ENCODE measurements at places on chromosomes 12 and 14. TPM values are rescaled to one million over a fixed set of nuclear protein-coding genes. Genes with fewer than 3 reads are reported as not detected.

- no peak for DNase-seq
- H3K27me3 ChIP-seq = no peaks in the 10 kb centered on the region
- H3K27ac ChIP-seq = peak overlapping the region; percentile 85
- peak overlapping the region; percentile 49 for H3K4me3 ChIP-seq
- no peaks in the 10 kb centered on the region for H3K36me3 ChIP-seq
- H3K4me1 ChIP-seq = peaks cover 30% of the 10 kb centered on the region
These were observed 695 bp upstream of the TNFAIP2 start for GRCh38 chr14:103122585-103122946.

DNA sequence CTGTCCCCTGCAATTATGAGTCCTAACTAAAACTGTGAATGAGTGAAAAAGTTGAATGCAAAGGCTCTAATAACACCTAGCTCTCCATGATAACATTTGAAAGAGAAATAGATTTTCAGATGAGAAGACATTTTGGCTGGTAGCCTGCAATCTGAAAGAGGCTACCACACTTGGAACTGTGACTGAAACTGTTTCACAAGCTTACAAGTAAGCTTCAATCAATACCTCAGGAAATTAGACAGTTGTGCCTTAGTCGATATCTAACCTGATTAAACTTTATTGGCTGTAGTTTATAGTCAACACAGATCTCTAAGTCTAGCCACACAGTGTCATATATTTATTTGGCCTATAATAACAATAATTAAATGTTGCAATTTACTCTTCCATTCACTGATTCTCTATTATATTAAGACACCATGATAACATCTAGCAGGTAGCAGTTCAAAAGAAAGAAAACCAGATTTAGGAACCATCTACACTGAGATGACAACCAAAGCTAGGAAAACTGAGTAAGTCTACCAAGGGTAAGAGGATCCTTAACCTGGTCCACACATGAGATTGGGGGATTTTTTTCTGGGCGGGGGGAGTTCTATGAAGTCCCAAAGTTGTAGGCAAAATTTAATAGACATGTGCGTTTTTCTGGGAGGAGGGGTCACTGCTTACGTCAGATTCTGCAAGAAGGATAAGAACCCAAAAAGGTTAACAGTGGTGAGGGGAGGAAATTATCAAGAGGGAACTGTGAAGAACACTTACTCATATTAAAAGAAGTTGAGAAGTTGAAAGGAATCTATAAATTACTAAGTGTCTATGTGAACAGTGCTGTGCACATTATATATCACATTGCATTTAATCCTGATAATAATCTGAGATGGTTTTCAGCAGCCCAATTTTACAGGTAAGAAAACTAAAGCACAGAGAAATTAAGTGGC is 65.8 kb downstream of the NUMB start:
- H3K27me3 ChIP-seq = no peaks in the 10 kb centered on the region
- DNase-seq = no peak
- H3K4me1 ChIP-seq = peaks cover 6% of the 10 kb centered on the region
- no peak overlapping the region for H3K4me3 ChIP-seq
- H3K36me3 ChIP-seq = no peaks in the 10 kb centered on the region

DNA sequence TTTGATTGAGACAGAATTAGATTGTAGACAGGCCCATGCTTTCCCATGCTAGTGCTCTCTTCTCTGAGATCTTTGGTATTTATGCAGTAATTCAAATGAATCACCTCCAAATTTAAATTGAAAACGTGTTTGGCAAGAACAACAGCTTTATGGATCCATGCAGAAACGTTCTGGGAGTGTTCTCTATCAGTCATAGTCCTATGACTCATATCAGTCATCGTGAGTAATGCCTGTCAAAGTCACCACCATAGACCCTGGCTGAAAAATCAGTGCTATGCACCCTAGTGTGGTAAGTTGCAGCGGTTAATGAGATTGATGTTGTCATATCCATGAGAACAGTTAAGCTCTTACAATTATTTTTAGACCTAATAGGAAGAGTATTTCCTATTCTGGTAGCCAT is 90.1 kb upstream of the FOXG1 start:
- no peaks in the 10 kb centered on the region for H3K4me1 ChIP-seq
- DNase-seq = no peak
- H3K27ac ChIP-seq = no peak overlapping the region

DNA sequence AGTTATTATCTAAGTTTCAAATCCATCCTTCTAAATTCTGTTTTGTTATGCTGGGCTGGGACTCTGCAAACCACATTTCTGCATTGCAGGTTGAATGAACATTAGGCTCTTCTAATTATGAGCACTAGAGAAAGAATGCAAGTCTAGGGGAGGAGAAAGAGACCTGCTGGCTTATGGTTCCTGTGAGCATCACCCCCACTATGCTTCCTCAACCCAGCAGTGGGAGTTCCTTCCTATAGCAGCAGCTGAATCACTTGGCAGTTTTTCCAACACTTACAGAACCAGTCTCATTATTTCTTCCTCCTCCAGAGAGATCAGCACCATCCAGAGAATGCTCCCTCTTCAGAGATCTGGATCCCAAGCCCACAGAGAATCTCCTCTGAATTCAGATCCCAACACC is 297.7 kb upstream of the CLEC14A start:
- H3K4me3 ChIP-seq = no peak overlapping the region
- no peak for DNase-seq
- H3K27me3 ChIP-seq = no peaks in the 10 kb centered on the region
- H3K36me3 ChIP-seq = no peaks in the 10 kb centered on the region
- H3K27ac ChIP-seq = no peak overlapping the region

GRCh38 chr14:104283197-104284106 is 145.1 kb downstream of the KIF26A start:
- no peak overlapping the region for H3K27ac ChIP-seq
- no peaks in the 10 kb centered on the region for H3K27me3 ChIP-seq
- H3K4me1 ChIP-seq = no peaks in the 10 kb centered on the region

DNA sequence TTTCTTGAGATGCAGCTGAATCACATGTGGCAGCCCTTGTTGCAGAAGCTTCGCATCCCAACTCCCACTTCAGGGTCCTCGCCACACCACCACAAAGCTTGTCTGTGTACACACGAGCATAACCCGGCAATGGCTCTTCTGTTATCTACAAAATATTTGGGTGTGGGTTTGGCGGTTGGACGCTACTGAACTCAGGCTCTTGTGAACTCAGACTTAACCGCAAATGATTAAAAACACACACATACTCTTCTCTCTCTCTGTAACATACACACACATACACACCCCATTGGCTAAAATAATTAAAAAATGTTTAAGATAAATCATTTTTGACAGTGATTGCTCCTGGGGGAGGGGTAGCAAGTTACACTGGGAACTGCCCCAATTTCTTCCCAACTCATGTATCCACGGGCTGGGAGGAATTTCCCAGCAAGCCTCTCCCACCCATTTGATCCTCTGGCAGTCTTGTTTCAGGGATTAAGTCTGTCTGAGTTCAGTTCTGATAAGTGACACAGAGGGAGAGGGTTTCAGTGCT is 63.7 kb upstream of the MANSC4 start:
- H3K27me3 ChIP-seq = no peaks in the 10 kb centered on the region
- no peak overlapping the region for H3K27ac ChIP-seq
- no peaks in the 10 kb centered on the region for H3K36me3 ChIP-seq
- H3K4me1 ChIP-seq = no peaks in the 10 kb centered on the region

- no peaks in the 10 kb centered on the region for H3K36me3 ChIP-seq
- H3K4me1 ChIP-seq = peaks cover 46% of the 10 kb centered on the region
- H3K27ac ChIP-seq = no peak overlapping the region
- no peak overlapping the region for H3K4me3 ChIP-seq
These were observed 151.1 kb downstream of the PPM1H start for GRCh38 chr12:62783881-62784280.

DNA sequence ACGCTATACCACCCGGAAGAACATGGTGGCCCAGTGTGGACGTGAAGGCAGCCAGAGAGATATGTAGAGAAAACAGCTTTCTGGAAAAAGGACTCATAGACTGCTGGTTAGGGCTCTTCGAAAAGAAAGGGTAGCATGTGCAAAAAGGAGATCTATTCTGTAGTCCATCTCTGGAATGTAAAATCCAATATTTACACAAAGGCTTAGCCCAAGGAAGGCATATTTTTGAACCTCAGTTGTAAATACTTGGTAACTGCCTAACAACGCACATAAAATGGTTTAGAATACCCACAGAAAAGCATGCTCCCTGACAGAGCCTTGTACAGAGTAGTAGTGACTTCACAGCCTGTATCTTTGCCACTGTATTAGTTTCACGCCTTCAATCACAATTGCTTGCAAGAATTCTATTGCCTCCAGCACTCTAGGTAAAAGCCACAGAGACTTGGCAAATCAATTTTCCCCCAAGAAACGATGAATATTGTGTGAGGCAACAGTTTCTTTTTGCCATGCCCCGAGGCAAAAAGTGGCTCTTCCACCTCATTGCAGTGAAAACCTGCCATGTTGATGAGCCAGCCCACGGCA is 59.2 kb downstream of the TRIM9 start:
- no peak overlapping the region for H3K4me3 ChIP-seq
- no peaks in the 10 kb centered on the region for H3K27me3 ChIP-seq

- DNase-seq = peak; percentile 11
- H3K4me3 ChIP-seq = no peak overlapping the region
- no peaks in the 10 kb centered on the region for H3K27me3 ChIP-seq
- H3K4me1 ChIP-seq = no peaks in the 10 kb centered on the region
- peak overlapping the region; percentile 7 for H3K27ac ChIP-seq
- no peaks in the 10 kb centered on the region for H3K36me3 ChIP-seq
These were observed 125.8 kb downstream of the KTN1 start for GRCh38 chr14:55705651-55706364.

DNA sequence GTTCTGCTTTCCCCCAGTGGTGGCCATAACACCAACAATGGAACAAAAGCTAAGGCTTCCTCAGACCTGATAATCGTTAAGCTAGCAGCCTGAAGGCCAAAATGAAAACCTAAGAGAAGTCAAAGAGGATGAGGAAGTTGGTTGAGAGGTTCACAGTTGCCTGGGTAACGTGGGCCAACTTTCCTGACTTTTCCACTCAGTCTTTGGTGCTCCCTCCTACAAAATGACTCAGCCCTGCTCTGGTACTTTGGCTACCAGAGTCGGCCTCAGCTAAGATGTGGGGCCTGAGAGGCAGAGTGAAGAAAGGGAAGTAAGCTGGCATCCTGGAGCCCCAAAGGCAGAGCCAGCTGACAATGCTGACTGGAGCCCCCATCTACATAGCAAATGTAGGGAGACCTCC is 14.9 kb upstream of the FKBP11 start:
- peaks cover 44% of the 10 kb centered on the region for H3K36me3 ChIP-seq
- H3K27ac ChIP-seq = no peak overlapping the region
- DNase-seq = no peak
- H3K4me3 ChIP-seq = no peak overlapping the region

- H3K4me3 ChIP-seq = no peak overlapping the region
- no peak for DNase-seq
- H3K27me3 ChIP-seq = no peaks in the 10 kb centered on the region
- H3K36me3 ChIP-seq = no peaks in the 10 kb centered on the region
- no peaks in the 10 kb centered on the region for H3K4me1 ChIP-seq
These were observed 22.2 kb upstream of the CCND2 start for GRCh38 chr12:4251216-4251891.

GRCh38 chr12:111841236-111841749 is 735 bp upstream of the MAPKAPK5 start:
- H3K4me1 ChIP-seq = peaks cover 15% of the 10 kb centered on the region
- H3K4me3 ChIP-seq = peak overlapping the region; percentile 90
- peak; percentile 1 for DNase-seq
- no peaks in the 10 kb centered on the region for H3K27me3 ChIP-seq
- H3K36me3 ChIP-seq = no peaks in the 10 kb centered on the region

GRCh38 chr12:67453191-67453590 is 184.0 kb downstream of the CAND1 start:
- H3K4me1 ChIP-seq = peaks cover 23% of the 10 kb centered on the region
- H3K36me3 ChIP-seq = no peaks in the 10 kb centered on the region
- no peak for DNase-seq
- no peak overlapping the region for H3K27ac ChIP-seq

DNA sequence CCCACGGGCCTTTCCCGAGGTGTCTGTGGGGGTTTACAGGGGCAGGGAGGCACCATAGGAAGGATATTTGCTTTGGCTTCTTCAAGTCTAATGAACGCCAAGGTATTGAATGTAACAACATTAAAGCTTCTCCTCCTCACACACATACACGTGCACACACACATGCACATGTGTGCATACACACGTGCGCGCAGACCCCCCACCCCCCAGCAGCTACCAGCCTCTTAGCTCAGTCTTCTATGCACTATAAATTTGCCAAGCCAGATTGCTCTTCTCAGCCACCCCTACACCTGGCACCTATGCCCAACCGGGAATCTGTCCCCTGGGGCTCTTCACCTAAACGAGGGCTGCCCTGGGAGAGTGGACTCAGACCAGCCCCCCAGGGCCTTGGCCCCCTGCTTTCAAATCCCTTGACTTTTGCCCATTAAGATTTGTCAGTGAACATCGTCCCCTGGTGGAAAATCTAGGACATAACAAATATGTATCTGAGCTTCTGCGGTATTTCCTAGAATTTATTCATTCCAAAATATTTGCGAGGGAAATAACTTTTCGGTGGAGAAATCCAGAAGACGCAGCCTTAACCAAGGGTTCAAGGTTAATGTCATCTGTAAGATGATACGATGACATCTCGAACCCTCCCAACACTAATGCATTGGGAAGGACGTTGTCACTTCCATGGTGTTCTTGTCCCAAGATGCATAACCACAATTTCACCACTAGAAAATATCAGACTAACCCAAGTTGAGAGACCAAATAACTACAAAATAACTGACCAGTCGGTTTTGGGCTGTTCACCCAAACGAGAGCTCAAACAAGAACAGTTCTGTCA is 330.4 kb downstream of the MED13L start:
- H3K4me3 ChIP-seq = no peak overlapping the region
- no peak for DNase-seq
- H3K4me1 ChIP-seq = no peaks in the 10 kb centered on the region
- no peaks in the 10 kb centered on the region for H3K36me3 ChIP-seq

- H3K4me3 ChIP-seq = no peak overlapping the region
- no peaks in the 10 kb centered on the region for H3K27me3 ChIP-seq
- no peak for DNase-seq
- H3K36me3 ChIP-seq = no peaks in the 10 kb centered on the region
- no peaks in the 10 kb centered on the region for H3K4me1 ChIP-seq
- no peak overlapping the region for H3K27ac ChIP-seq
These were observed 138.1 kb upstream of the MED13L start for GRCh38 chr12:116415408-116416108.

DNA sequence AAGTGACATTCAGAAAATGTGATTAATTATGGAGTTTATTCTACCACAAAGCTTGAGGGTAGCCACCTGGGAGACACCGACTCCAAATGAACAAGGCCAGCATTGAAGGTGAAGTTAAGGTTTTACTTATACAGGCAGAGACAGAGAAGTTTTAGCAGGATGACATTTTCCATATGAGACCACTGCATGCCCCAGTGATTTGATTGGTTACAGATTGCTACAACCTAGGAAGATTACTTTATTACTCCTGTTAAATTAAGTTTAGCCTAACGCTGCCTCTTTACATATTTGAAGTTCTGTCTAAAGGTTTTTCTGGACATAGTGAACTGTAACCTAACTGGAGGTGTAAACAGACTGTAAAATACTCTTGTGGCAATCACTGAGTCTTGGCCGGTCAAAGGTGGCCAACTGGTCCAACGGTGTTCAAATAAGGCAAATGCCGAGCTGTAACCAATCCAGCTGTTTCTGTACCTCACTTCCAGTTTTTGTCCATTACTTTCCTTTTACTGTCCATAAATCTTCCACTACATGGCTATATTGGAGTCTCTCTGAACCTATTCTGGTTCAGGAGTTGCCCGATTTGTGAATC is 57.2 kb downstream of the RIN3 start:
- no peak overlapping the region for H3K27ac ChIP-seq
- H3K36me3 ChIP-seq = no peaks in the 10 kb centered on the region
- no peaks in the 10 kb centered on the region for H3K4me1 ChIP-seq
- DNase-seq = no peak

MYF5 gene
- not detected for total RNA-seq

DCN gene
- total RNA-seq = 617 TPM

STAB2 gene
- 2.0 TPM for total RNA-seq

MMP17 gene
- 0.38 TPM for total RNA-seq

KRT5 gene
- total RNA-seq = not detected

KLRC2 gene
- total RNA-seq = 0.54 TPM

Data from thyroid gland (tissue), 4 donors.